ENCODE measurements at places on chromosomes 5 and 9. TPM values are rescaled to one million over a fixed set of nuclear protein-coding genes. Genes with fewer than 3 reads are reported as not detected.

MARCHF3 gene
- 9.0 TPM for polyA plus RNA-seq

CCNJL gene
- 8.0 TPM for polyA plus RNA-seq

NPR3 gene
- polyA plus RNA-seq: 20.2 TPM

TNC gene
- 331 TPM for polyA plus RNA-seq

ABCA1 gene
- polyA plus RNA-seq: 11.0 TPM

UNC13B gene
- 27.7 TPM for polyA plus RNA-seq

ATOX1 gene
- polyA plus RNA-seq: 127 TPM

SLC24A2 gene
- polyA plus RNA-seq: 0.16 TPM

ZNF367 gene
- 8.6 TPM for polyA plus RNA-seq

DNA sequence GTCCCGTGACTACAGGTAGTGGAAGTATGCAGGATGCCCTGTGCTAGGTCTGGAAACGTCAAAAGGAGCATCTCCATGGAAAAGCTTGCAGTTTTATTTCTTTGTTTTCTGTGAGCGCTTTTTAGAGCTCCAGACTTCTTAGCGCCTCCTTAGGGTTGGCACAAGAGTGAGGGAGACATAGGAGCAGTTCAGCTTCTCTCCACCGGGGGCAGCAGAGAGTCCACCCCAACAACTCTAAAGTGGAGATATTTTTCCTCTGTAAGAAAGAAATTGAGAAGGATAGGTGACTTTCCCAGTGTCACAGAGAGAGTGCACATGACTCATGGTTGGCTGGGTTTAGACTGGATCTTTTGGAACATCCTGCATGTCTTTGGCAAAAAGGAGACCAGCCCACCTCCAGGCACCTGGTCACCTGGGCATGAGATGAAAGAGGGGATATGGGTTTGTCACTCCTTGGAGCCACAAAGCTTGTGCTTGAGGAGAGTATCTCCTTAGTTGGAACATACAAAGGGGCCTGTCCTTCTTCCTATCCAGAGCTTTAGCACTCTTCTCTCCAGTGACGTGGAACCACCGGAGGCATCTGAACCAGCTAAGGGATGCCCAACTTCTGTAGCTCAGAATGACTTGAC, 637.7 kb downstream of the SEMA5A start:
- DNase-seq: no peak

DNA sequence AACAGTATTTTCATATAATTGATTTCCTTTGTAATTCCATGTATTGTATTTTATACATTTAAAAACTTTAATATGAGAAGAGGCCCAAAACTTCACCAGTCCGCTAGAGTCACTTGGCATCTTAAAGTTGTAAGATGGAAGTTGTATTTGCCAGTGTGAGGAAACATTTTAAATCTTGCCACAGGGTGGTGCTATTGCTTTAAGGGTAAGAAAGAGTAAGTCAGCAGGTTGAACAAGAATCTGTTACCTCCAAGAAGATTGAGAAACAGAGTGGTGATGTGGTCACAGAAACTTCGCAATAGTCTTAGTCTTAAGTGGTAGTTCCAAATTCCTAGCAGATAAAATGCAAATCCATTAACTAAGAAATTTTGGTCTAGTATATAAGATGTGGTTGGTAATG, 39.8 kb upstream of the RANBP6 start:
- DNase-seq: peak; percentile 68

- DNase-seq: no peak
Observed at GRCh38 chr9:88527618-88528017, 7.4 kb upstream of the NXNL2 start.

DNA sequence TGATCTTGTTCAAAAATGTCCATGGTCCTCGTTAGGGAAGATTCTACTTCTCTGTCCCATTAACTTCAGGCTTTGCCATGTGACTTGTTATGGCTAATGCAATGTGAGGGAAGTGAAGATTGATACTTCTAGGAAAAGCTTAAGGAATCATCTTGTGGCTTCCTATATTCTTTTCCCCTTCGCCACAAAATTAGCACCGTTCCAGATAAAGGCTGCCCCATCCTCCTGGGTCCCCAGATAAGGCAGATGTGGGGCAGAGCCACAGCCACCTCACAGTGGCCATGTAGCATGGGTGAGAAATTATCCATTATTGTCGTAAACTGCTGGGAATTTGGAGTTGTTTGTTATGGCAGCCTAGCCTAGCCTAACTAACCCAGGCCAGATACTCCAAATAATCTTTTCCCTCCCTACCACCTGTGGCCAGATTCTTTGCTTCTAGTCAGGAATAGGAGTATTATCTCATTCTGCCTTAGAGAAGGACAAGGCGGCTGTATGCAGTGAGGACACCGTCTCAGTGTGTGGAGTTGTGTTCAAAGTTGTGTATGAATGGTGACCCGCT, 31.9 kb upstream of the BOD1 start:
- no peak for DNase-seq

- DNase-seq: no peak
Observed at GRCh38 chr5:108529381-108529780, 147.5 kb upstream of the FBXL17 start.

GRCh38 chr5:37182667-37183066, 66.5 kb downstream of the CPLANE1 start:
- no peak for DNase-seq

GRCh38 chr9:95007226-95007869, 280.8 kb downstream of the AOPEP start:
- no peak for DNase-seq

- DNase-seq: no peak
Observed at GRCh38 chr9:132748450-132748849, 78.2 kb downstream of the GTF3C4 start.

GRCh38 chr9:86507212-86507630, 153.0 kb upstream of the TUT7 start:
- DNase-seq: no peak

DNA sequence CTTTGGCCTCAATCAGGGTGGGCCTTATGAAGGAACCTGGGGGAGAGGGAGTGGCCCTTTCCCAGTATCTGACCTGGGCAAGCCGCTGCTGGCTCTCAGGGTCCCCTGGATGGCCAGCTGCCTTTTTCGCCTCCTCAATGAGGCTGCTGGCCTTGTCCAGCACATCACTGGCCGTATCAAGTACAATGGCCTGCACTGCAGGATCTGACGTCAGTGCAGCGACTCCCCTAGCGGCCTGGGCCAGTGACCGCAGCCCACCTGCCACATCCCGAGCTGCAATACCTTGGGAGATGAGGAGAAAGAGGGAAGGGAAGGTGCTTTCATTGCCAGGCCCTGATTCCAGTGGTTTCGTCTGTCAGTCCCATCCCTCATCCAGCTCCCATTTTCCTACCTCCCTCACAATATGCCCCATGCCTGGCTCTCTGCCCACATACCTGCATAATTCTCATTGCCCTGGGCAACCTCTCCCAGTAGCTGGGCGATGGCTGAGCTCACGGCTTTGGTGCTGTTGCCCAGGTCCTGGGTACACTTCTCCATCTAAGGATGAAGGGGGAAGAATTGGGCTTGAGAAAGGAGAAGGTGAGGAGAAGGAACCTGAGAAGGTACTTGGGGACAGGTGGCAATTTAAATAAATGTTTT, 19.1 kb downstream of the TLN1 start:
- no peak for DNase-seq

DNA sequence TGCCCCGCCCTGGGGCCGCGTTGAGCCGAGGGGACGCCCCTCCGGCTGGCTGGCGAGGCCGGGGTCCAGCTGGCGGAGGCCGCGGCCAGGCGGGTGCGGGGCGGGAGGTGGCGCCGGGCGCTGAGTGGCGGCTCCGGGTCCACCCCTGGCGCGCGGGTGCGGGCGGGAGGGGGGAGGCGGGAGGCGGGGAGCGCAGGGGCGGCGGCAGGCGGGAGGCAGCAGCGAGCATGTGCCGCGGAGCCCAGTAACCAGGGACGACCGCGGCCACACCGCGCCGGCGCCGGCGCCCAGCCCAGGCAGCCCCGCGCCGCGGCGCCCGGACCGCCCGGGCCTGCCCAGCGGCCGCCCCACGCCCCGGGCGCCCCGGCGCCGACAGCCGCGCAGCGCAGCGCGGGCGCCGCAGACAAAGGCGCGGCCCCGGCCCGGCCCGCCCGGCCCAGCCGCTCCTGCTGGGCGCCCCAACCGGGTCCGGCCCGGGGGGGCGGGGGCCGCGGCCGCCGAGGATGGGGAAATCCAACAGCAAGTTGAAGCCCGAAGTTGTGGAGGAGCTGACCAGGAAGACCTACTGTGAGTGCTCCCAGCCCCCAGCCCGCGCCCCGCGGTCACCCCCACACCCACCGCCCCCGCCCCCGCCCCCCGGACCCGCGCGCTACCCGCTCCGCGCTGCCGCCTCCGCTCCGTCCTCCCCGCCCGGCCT, at the start of gene NCS1:
TSS of gene NCS1 (plus strand) at position 244 of the 697 bp plus-strand sequence. CDS start at position 504, 260 bp downstream.
- DNase-seq: peak; percentile 68

DNA sequence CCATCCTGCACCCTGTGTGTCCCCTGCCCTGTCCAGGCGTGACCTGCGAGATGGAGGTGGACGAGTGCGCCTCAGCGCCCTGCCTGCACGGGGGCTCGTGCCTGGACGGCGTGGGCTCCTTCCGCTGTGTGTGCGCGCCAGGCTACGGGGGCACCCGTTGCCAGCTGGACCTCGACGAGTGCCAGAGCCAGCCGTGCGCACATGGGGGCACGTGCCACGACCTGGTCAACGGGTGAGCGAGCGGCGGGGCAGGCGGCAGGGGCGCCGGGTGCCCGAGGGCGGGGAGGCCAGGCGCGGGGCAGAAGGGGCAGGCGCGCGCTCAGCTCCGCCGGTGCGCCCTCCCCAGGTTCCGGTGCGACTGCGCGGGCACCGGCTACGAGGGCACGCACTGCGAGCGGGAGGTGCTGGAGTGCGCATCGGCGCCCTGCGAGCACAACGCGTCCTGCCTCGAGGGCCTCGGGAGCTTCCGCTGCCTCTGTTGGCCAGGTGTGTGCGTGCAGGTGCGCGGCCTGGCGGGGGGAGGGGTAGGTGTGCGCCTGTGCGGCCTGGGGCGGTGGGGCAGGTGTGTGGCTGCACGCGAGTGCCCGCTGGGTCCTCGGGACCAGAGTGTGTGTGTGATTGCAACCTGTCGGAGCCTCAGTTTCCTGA, 10.0 kb downstream of the CRB2 start:
- no peak for DNase-seq

GRCh38 chr9:131707733-131708157, 32.1 kb downstream of the RAPGEF1 start:
- DNase-seq: no peak

GRCh38 chr9:3243683-3244082, 282.1 kb downstream of the RFX3 start:
- no peak for DNase-seq

- DNase-seq: no peak
Observed at GRCh38 chr5:80644900-80645299, 9.6 kb upstream of the MSH3 start.
